ENCODE measurements at places on chromosomes 16 and 17. TPM values are rescaled to one million over a fixed set of nuclear protein-coding genes. Genes with fewer than 3 reads are reported as not detected.
A peak's percentile ranks its signal among the peaks of the same experiment; 100 is the strongest.

DNA sequence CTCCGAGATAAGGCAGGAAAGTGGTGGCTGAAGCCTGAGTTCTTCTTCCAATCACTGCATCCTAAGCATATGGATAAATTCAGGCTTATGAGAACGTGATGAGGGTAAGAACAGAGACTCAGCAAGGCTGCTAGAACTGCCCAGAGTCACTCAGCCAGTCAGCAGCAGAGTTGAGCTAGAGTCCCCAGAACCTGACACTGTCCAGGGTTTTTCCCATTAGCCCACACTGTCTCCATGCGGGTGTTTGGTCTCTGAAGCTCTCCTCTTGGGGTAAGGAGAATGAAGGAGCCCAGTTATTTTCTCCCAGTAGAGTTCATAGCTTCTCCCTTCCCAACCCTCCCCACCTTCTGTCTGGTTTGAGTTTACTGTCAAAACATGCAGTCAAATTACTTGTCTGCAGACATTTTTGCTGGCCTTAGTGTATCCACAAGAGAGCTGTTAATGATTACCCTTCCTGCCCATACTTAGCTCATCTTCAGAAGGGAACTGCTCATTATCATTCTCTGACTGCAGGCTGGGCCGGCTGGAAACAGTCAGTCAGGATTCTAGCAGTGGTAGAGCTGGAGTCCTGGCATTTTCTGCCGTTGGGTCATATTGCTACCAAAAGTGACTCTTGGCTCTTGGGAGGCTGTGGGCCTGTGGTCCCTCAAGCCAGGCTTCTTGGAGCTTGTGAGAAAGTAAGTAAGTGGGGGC, 460.0 kb downstream of the HS3ST3B1 start:
- no peak for DNase-seq

DNA sequence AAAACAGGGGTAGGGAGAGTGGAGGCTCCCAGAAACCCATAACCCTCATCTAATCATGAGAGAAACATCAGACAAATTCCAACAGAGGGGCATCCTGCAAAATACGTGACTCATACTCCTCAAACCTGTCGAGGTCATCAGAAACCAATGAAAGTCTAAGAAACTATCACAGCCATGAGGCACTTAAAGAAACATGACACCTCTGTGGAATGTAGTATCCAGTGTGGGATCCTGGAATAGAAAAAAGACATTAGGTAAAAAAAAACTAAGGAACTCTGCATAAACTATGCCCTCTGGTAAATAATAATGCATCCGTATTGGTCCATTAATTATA, 16.4 kb downstream of the CDH5 start:
- peak; percentile 77 for DNase-seq

DNA sequence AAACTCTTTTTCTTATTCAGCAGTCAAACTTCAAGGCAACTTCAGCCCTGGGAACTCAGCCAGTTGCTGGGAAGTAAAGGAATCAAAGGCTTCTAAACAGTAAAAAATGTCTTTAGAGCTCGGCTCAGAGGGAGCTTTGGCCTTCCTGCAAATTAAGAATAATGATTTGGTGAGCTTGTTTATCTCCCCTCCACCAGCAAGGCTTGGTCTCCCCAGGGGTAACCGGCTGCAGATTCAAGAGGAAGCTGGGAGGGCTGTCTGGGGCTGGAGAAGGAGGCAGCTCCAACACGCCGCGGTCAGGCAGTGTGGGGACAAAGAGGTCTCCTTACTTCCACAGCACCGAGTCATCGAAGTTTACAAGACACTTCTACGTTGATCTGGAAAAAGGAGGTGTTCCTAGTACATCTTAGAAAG, 17.7 kb upstream of the DOC2B start:
- no peak for DNase-seq

DNA sequence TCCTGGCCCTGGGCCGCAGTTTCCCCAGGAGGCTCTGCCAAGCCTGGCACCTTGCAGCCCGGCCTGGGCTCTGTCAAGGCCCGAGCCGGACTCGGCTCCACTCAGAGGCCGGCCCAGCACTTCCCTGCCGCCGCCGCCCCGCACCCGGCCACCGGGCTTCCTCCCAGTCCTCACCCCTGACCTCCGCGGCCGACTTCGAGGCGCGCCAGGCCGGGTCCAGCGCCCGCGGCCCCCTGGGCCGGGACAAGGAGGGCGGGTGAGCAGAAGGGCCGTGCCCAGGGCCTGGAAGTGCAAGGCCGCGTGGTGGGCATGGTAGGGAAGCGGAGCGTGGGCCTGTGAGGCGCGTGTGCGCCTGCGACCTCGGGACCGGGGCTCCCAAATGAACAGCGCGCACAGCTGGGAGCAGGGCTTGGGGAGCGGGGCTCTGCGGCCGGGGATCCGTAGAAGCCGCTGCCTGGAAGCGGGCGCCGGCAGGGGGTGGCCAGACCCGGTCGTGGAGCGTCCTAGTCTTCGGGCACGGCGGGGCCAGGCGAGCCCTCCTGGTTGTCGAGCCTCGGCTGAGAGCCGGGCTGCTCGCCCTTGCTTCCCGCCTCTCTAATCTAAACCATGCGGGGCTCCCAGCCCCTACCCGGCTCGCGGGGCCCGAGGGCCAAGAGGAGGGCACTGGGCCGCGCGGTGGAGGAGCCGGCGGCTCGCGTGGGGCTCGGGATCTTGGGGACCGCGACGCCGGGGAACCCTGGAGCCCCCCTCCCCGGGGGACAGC, 503 bp upstream of the TBX4 start:
- no peak for DNase-seq

DNA sequence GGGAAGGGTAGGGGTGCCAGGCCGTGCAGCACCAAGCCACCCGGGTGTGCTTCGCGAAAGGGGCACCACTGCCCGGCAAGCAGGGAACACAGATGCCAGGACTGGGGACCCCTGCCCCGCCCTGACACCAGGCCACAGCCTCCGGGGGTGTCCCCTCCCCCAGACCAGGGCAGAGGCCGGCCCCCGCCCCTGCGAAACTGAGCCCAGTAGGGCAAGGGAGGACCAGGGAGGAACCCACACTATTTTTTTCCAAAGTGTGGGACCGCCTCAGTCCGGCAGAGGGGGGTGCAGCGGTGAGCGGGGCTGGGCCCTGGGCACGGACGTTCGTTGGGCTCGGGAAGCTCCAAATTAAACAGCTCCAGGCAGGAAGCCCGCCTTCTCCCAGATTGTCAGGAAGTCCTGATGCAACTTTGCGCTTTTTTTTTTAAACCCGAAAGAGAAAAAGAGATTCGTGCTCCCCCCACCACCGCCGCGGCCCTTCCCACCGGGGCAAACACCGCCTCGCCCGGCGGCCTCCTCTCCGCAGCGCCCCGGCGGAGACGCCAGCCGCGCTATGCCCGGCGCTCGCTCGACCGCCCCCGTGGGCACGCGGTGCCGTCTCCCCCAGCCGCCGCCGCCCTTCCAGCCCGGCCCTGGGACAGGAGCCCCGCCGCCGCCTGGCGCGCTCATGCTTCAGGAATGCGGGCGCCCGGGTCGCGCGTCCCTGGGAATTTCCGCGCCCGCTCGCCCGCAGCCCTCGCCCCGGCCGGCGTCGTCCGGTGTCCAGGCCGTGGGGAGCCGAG, 755 bp downstream of the PIEZO1 start:
- DNase-seq, result no peak

DNA sequence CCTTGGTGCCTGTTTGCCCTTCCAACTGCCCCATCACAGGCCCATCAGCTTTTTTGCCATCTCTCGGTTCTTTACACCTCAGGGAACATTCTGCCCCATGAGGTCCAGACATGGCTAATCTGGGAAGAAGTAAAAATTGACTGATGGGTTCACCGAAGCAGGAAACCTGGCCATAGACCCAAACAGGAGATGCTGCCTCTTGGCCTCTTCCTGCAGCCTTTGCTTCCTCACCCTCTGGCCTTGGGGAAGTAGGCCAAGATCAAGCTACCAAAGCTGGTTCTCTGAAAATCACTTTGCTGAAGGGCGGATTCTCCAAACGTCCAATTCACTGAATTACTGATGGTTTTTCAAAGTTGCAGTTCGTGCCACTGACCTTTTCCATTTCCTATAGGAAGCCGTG, 56.1 kb downstream of the ARSG start:
- DNase-seq, result no peak

- DNase-seq, result no peak
Observed at GRCh38 chr16:56923481-56924091, 8.4 kb upstream of the HERPUD1 start.

GRCh38 chr17:42459801-42460281, 1.2 kb downstream of the ATP6V0A1 start:
- DNase-seq, result no peak

GRCh38 chr16:86521236-86522197, 11.2 kb downstream of the FOXF1 start:
- DNase-seq, result no peak

- peak; percentile 98 for DNase-seq
Observed at GRCh38 chr17:17445925-17446665, 30.7 kb upstream of the MED9 start.

Gene NAA38
- 146 TPM for total RNA-seq

Gene KCNJ12
- total RNA-seq, result 0.14 TPM
